ENCODE measurements at places on chromosomes 11 and 22.

- no peak for DNase-seq
These were observed 13.6 kb downstream of the MRGPRD start for GRCh38 chr11:68966894-68967780.

- no peak for DNase-seq
These were observed 33.6 kb upstream of the OR4B1 start for GRCh38 chr11:48182860-48183526.

- no peak for DNase-seq
These were observed 9.3 kb downstream of the TSPO start for GRCh38 chr22:43160497-43161126.

DNA sequence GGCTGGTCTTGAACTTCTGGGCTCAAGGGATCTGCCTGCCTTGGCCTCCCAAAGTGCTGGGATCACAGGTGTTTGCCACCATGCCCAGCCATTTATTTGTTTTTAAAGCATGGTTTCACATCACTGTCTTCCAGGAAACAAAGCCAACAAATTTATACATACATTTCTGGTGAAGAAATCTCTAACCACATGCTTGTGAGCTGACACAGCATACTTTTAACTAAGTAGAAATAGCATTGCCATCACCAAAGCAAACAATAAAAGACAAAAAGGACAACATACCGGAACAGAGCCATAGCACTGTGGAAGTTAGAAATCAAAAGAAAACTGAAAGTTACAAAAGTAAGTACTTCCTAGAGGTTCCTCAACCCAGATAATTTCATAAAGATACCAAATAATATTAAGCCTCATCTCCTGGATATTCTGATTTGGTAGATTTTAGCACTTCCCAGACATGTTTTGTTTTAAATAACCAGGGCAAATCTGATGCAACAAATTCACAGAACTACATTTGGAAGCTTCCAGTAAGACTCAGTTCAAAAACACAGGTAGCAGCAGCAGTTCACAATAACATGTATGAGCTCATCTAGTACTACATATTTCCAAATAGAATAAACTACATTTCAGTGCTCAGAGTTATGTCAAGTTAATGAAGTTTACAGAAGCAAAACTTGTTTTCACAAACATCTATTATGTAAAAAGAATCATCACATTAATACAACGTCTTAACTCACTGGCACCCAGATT lies 70.6 kb downstream of the RRAS2 start:
- no peak for DNase-seq

DNA sequence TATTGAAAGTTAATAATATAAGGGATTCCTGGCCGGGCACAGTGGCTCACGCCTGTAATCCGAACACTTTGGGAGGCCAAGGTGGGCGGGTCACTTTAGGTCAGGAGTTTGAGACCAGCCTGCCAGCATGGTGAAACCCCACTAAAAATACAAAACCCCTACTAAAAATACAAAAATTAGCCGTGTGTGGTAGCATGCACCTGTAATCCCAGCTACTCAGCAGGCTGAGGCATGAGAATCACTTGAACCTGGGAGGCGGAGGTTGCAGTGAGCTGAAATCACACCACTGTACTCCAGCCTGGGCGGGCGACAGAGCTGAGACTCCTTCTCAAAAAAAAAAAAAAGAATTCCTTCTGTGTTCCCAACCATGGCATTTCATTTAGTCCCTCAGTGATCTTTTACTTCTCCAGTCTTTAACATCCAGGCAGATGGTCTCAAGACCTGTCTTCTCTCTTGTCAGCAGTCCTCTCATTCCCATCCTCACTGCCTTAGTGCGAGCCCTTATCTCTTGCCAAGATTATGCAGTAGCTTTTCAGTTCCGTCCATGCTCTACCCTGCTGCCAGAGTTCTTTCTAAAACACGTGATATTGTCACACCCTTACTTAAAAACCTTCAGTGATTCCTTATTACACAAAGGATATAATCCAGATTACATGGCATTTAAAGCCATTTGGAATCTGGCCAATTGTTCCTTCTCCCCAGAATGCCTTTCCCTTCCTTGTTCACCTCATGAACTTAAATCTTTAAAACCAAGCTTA lies 17.9 kb downstream of the RTN3 start:
- no peak for DNase-seq

DNA sequence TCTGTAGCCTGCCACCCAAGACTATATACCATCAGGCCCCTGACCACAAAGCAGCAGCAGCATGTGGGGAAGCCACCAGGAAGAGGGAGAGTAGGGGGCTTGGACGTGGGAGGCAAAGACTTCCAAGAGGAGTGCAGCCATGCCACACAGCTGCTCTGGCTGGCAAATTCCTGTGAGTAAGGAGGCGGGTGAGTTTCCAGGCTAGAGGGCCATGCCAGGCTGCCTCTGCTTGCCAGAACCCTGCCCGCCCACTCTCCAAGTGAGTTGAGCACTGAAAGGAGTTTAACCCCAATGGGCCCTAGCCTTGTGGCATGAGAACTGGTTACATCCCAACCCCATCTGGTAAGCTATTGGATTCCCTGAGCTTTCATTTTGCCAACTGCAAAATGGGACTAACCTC lies 4.7 kb upstream of the DGAT2 start:
- no peak for DNase-seq

DNA sequence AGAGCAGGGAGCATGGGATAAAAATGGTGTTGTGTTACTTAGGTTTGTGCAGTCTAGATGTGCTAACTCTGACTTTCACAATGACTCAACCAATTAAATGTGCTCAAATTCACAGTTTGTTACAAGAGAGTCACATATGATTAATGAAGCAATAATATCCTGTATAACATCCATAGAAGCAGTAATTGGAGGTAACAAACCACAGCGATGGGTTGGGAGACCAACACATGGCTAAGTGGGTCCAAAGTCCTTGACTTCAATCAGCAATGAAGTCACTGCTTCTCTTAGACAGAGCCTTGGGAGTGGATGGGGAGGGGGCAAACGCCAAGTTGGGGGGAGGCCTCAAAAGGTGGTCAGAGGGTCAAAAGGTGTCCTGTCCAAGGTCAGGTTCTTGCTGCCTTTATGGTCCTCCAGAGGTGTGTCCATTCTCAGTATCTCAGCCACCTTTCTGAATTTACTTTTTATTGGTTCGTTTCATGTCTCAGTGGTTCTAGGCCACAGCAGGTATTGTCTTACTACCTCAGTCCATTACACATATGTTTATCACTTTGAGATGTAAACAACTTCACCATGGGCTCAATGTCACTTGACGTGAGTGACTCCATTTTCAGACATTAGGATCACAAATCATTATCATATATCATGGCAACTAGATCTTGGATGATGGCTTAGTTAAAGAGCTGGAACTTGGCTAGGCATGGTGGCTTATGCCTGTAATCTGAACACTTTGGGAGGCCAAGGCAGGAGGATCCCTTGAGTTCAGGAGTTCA lies 32.4 kb downstream of the SLN start:
- DNase-seq = no peak

DNA sequence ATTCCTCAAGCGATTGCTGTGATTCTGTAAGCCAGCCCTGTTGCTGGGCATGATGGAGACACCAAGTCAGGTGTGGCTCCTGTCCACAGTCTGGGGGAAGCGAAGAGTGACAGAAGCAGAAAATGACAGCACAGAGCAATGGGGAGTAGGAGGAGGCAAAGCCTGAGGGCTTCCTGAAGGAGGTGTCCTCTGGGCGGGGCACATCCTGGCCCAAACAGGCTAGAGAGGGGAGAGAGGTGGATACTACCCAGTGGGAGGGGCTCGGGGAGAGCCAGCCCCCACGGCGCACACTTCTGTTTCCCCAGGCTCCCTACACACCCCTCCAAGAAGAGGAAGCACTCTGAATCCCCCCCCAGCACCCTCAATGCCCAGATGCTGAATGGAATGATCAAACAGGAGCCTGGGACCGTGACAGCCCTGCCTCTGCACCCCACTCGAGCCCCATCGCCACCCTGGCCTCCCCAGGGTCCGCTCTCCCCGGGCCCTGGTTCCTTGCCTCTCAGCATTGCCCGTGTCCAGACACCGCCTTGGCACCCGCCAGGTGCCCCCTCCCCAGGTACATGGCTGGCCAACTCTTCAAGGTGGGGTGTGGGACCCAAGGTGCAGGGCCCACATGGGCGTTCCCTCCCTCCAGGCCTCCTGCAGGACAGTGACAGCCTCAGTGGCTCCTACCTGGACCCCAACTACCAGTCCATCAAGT lies 18.9 kb downstream of the MYRF start:
- DNase-seq = no peak

DNA sequence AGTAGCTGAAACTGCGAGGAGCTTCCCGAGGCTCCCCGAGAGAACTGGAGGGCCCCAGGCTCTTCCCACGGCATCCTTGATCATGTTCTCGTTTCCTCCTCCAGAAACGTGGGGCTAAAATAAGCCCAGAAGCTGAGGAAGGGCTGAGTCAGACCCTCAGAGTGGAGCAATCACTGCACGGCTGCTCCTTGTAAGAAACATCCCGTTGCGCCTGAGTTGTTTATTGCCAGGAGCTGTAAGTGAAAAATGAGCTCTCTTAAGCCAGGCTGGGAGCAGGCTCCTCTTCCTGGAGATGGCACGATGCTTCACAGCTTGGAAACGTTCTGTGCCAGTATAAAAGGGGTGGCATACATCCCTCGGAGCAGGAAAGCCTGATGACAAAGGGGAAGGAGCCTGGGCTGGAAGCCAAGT lies 47.3 kb upstream of the SYN3 start:
- DNase-seq = peak; percentile 56

DNA sequence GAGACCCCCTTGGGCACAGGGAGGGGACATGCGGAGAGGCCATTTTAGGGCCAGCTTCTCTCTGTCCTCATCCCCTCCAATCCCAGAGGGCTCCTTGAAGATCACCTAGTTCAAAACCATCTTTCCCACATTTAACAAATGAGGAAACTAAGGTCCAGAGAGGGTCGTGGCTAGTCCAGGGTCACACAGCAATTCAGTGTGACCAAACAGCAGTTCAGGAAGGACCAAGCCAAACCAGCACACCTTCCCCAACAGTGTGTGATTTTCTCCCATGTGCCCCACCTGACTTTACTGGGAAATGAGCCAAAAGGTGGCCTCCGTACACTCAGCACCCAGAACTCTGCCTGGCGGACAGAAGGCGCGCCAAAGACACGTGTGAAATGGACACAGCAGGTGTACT lies 51.3 kb downstream of the CACNA1I start:
- no peak for DNase-seq

GRCh38 chr11:87859636-87860035 lies 315.6 kb downstream of the RAB38 start:
- no peak for DNase-seq

GRCh38 chr11:102244681-102245409 lies 72.4 kb upstream of the BIRC3 start:
- DNase-seq = no peak

DNA sequence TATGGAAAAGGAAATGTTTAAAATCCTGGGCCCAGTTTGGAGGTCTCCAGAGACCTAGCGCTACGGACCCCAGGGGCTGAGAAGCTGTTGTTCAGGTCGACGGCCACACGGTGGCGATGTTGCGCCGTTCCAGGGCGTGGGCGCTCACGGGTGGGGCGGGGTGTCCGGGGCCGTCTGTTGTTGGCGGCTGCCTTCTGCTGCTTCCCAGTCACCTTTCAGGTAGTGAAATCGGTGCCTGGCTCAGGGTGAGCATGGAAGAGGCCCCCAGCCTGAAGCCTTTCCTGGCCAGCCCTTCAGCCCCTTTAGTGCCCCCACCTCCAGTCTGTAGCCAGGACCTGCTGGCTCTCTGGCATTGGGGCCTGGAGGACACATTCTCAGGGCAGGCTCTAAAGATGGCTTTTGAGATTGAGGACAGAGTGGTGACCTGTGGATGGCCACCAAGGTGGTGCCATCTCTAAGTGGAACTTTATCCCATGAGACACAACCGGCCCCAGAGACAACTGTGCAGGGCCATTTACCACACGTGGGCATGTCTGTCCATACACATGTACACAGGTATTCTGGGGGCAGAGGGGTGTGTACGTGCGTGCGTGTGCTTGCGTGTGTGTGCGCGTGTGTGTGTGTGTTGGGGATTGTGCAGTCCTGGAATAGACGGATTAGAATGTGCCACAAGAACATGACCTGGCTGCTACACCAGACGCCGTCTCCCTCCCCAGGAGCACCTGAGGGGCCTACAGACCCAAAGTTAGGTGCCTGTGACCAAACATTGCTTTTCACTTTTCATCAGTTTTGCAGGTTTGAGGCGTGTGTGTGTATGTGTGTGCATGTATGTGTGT lies 53.8 kb downstream of the ST14 start:
- peak; percentile 74 for DNase-seq

DNA sequence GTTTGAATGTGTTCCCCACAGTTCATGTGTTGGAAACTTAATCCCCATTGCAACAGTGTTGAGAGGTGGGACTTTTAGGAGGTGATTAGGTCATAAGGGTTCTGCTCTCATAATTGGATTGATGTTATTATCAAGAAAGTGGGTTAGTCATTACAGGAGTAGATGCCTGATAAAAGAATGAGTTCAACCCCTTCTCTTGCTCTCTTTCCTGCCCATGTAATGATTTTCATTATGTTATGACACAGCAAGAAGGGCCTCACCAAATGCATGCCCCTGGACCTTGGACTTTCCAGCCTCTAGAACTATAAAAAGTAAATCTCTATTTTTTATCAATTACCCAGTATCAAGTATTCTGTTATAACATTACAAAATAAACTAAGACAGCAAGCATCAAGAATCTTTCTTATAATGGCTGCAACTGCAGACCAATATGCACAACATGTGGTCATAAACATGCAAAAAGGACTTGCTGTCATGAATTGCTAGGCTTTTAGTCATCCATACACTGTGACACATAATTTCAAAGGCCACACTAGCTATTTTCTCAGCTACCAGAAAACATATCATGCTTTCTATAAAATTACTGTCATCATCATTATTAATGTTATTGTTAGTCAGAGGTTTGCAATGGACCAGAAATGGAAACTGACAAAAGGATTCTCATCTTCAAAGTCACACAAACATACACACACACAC lies 99.9 kb upstream of the GUCY1A2 start:
- no peak for DNase-seq

DNA sequence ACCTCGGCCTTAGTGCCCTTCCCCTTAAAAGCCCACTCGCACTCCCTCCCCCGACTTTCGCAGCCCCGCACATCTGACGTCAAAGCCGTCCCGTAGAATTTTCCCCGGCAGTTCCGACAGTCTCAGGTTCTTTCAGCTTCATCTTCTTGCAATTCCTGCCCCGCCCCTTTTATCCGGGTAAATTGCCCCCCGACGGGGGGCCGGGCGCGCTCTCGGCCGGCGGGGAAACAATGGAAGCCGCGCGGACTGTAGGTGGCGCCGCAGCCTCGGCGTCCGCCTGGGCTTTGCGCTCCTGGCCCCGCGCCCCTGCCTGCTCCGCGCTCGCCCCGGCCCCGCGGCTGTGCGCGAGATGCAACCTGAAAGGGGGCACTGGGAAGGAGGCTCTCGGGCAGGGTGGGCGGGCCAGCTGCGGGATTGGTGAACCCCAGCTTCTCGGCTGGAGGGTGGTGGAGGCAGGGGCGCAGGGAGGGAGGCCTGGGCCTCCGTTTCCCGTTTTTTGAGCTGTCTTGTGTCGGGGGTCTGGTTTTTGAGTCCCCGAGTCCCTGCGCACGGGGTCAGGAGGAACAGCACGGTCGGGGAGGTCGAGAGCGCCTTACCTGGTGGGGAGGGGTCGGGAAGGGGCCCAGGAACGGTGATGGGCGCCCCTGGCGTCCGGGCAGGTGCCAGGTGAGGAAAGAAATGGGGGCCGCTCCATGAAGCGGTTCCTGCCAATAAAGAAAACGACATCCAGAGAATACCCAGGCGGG lies 859 bp upstream of the FGF19 start:
- no peak for DNase-seq

All from dorsolateral prefrontal cortex (tissue), 122 donors.